ENCODE measurements at places on chromosomes 1 and 21.
A peak's percentile ranks its signal among the peaks of the same experiment; 100 is the strongest.

DNA sequence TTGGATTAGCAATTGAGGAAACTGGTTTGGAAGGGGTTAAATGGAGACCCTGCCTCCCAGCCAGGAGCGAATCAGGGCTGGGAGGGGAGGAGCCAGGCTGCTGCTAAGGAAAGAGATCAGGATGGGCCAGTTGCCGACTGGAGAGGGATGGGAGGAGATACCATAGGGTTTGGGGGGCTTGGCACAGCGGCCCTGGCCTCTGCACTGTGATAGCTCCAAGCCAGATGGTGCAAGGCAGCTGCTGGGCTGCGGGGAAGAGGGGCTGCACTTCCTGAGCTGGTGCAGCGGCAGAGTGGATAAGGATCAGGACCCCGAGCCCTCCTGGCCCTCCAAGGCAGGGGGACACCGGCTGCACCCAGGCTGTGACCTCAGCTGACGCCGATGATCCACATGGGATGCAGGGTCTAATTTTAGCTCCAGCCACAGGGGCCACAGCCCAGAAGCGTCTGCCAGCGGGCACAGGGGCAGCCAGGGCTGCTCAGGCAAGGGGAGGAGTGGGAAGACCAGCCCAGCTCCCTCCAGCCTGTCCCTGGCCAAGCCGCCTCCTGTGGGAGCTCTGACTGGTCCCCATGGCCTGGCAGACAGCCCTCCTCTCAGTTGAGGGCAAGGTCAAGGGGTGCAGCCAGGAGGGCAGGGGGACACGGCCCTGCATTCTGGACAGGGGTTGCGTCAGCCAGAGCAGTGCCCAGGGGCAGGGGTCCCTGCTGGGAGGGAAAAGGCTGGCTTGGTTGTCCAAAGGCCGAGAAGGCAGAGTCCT, at the start of gene EXTL1:
Gene EXTL1 (plus strand): TSS at position 129 of the 757 bp plus-strand sequence. CDS start 872 bp downstream, outside the sequence.
- no peak for DNase-seq

DNA sequence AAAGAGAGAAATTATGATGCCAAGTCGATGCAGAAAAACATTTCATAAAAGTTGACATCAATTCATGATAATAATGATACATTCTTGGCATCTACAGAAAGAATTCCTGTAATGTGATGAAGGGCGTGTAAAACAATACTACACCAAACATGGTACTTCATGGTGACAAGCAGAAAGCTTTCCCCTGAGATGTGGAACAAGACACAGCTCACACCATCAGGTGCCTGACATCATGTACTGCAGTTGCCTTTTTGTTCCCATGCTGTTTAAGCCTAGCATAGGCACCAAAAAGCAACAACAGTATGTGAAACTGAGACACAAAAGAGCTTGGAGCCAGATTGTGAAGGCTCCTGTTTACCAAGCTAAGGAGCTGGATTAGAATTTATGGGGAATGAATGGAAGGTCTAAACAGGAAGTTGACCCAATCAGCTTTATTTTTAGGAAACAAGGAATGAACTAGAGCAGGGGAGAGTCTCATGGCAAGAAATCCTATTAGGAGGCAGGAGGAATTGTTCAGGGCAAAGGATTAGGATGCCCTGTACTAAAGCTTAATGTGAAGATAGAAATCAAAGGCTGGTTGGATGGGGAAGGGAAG, 67.2 kb downstream of the SYDE2 start:
- no peak for DNase-seq

DNA sequence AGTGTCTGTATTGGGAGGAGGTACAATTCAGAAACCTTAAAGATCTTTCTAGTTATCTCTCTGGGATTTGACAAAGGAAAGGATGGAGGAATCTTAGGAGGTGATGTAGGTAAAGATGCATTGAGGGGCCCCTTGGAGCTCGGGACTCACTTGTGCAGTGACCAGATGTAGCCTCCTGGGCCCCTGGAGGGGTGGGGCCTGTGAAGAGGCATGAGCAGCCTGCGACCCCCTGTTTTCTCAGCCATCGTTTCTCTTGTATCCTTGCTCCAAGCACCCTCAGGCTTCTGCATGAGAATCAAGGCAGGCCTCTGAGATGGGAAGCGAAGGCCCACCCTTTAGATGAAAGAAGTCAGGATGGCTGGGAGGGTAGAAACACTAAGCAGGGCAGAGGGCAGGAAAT, 39.6 kb downstream of the LGR6 start:
- no peak for DNase-seq

GRCh38 chr1:58722967-58723366, 23.1 kb upstream of the MYSM1 start:
- DNase-seq = no peak

GRCh38 chr1:11339346-11340232, 66.6 kb downstream of the UBIAD1 start:
- DNase-seq = no peak

- no peak for DNase-seq
Measured at GRCh38 chr1:20602851-20603450, 14.1 kb downstream of the CDA start.

- peak; percentile 70 for DNase-seq
Measured at GRCh38 chr1:205977402-205978014, 25.7 kb downstream of the RAB7B start.

DNA sequence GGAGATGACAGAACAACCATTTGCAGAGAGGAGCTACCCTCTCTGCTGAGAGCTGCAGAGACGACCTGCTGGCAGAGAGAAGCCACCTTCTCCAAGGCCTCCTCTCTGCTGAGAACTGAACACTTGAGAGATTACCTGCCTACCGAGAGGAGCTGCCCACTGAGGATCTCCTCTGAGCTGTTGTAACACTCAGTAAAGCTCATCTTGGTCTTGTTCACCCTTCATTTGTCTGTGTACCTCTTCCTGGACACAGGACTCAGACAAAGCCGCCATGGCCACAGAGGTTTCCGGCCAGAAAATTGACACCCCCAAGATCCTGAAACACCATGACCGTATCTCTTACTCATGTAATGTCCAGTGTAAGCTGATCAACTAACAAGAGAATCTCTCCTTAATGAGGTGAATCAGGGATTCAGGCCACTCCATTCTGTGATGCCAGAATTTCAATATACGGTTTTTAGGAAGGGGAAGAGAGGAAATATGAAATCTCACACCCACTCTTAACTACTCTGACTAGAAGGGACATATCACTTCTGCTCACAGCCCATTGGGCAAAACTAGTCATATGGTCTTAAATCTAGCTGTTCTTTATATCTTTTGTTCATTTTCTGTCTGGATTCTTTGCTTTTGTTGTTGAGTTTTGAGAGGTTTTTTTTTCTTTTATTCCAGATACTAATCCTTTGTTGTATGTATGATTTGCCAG, 83.8 kb downstream of the RHOU start:
- no peak for DNase-seq

DNA sequence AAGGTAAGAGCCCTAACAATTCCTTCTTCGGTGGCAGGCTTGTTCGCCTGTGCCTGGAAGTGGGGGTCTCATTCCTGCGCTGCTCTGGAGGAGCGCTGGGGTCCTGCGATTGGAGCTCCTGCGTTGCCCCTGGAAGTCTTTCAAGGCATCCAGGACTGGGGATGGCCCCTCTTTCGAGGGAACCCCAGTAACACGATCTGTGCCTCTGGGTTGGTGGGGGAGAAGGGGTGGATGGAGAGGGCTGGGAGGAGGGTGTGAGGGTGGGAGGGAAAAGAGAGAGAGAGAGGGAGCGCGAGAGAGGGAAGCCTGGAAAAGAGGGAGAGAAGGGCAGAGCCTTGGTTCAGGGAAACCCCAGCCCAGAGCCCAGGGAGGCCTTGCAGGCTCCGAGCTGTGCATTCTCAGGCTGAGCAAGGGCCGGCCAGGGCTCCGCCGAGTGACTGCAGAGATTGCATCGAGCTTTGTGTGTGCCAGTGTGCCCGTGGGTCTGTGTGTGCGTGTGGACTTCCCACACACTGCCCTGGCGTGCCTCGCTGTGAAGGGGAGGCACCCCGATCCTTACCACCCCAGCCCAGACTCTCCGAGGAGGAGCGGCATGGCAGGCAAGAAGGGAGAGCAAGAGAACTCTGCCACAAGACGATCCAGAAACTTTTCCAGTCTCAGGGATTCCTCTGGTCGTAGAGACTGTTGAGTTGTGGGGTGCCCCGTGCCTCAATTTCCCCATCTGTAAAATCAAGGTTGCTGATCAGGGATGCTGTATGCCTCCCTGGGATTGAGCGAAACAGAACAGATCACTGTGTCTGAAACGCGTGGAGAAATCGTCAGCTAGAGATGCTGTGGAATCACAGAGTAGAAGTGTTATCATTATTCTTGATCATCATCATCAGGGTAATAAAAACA, 619 bp downstream of the BCL9 start:
- DNase-seq = no peak

DNA sequence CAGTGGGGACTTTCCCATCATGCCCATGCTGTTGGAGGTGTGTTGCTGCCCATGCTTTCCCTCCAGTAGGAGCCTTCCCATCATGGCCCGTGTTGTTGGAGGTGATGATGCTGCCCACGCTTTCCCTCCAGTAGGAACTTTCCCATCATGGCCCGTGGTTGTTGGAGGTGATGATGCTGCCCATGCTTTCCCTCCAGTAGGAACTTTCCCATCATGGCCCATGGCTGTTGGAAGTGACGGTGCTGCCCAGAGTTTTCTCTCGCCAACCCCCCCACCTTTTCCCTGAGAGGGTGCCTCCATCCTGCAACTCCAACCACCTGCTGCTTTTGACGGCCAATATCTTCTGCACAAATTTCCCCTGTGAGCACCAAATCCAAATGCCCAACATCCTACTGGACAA, 205.7 kb downstream of the TOMM20 start:
- DNase-seq = no peak
